Activated CD8-positive, alpha-beta memory T cell treated with anti-CD3 and anti-CD28 coated beads, Interleukin-2, amount 50 U/mL, for 48 hours (primary cell): ENCODE measurements at places on chromosomes 2 and 18.

- no peak for DNase-seq
These were observed 96.8 kb downstream of the VSNL1 start for GRCh38 chr2:17637131-17637906.

GRCh38 chr2:212337486-212338343 lies 200.9 kb downstream of the ERBB4 start:
- DNase-seq = no peak

DNA sequence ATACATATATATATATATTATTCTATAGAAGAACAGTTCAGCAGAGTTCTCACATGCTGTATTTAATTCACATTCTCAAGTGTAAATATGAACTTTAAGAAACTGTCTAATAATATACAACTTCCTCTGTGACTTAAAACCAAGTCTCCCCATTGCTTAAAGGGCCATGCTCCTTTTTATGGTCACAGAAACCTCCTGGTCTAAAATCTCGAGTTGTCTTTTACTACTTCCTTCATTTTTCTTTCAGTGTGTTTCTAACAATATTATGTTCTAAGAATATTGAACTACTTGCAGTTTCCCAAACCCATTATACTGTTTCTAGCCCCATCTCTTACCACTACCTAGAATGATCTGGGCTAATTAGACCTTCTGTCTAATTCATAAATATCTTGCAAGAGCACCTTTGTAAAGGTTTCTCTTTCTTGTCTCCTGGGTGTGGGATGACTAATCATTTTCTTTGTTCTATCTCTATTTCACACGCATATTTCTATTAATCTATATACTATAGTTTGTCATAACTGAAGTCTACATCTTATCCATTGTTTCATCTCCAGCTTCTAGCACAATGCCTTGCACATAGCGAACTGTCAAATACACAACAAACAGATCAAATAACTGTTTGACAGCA lies 48.8 kb downstream of the ERBB4 start:
- DNase-seq = no peak

GRCh38 chr2:218093879-218094278 lies 24.8 kb downstream of the RUFY4 start:
- DNase-seq = no peak

DNA sequence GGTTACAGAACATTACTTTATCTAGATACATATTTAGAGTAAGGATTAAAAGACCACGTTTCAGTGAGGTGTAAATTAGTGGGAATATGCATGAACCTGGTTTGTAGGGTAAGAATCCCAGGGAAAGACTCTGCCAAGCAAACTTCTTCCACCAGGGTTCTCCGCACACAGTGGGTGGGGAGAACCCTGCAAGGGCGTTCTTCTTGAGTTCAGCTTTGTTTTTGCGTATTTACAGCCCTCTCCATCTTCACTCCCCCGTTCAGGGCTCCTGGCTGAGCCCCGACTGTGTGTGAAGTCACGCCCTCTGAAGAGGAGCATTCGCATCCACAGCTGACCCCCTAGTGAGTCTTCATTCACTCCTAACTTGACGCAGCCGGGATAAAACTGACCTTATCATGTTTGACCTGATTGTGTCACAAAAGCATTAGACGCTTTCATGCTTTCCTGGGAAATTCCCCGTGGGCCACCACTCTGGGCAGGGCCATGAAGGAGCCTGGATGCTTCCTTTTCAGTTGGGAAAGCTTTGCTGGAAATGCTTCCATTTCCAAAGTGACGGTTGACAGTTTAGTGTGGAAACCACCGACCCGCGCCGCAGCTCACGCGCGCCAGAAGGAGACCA lies 1.0 kb downstream of the ALKAL2 start:
- DNase-seq = no peak

DNA sequence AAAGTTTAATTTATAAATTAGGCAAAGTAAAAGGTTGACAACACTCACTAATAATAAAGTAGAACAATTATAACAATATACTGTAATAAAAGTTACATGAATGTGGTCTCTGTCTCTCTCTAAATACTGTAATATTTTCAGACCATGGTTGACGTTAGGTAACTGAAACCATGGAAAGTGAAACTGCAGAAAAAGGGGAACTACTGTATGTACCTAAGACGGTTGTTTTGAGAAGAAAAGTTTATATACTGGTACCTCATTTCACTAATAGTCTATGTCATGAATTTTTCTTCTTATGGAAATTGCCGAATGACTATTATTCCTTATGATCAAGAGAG lies 166.7 kb upstream of the ZNF521 start:
- DNase-seq = no peak

- DNase-seq = no peak
These were observed 78.3 kb downstream of the TGIF1 start for GRCh38 chr18:3528231-3528630.

DNA sequence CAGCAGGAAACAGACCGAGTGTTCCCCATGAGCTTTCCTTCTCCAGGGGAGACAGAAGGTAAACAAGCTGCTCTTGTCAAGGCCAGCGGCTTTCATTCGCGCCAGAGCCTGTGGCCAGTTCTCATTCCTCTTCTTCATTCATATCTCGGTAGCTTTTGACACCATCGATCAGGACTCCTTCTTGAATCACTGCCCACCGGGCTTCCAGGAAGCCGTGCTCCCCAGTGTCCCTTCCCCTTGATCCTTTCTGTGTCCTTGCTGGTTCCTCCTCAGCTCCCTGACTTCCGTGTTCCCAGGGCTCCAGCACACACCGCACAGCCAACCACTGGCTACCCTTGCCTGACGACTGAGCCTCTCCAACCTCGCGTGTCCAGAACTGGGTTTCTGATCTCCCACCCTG lies 14.1 kb downstream of the SLC66A3 start:
- no peak for DNase-seq

DNA sequence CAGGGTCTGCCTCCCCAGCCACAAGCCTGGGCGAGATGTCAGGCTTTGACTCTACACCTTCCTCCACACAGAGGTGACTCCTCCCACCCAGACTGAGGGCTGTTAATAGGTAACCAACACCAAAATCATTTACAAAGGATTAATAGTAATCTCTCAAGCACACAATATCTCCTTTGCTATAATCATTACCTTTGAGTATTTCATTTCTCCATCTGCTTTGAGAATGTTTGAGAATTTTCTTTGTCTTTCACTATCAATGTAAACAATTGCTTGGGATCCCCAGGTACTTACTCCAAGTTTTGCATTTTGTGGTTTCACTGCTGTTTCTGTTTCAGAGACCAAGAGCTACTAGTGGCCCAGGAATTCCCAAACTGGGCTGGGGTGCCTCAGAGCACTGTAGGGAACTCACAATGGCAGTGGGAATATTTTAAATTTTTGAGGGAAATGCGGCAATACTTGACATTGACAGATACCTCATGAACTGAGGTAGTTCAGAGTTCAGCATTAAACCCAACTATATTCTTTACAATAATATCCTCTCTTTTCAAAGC lies 166.4 kb upstream of the MGAT5 start:
- no peak for DNase-seq

GRCh38 chr2:8388781-8389180 lies 293.1 kb upstream of the ID2 start:
- no peak for DNase-seq
